ENCODE measurements at places on chromosomes 7 and 10. TPM values are rescaled to one million over a fixed set of nuclear protein-coding genes. Genes with fewer than 3 reads are reported as not detected.

PTN gene
- total RNA-seq: 19.5 TPM

GRCh38 chr7:96531331-96531730, 178.3 kb downstream of the SEM1 start:
- DNase-seq: no peak

GRCh38 chr10:132319853-132320653, 11.9 kb upstream of the LRRC27 start:
- peak; percentile 84 for DNase-seq

DNA sequence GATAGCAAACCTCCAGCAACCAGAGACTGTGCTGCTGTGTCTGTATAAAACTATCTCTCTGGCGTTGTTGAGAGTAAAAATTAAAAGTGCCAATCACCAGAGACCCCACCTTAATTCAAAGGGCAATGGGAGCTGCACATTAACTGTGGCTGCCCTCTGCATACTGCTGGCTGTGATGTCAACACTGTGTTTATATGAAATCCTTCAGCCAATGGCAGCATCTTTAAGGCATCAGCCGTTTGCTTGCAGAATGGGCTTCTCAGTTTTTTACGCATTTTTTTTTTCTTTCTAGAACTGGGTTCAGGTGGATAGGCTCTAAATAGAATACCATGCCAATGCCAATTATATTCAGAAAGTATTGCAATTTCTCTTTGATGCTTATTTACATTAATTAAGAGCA, 47.7 kb downstream of the CHN2 start:
- no peak for DNase-seq

DNA sequence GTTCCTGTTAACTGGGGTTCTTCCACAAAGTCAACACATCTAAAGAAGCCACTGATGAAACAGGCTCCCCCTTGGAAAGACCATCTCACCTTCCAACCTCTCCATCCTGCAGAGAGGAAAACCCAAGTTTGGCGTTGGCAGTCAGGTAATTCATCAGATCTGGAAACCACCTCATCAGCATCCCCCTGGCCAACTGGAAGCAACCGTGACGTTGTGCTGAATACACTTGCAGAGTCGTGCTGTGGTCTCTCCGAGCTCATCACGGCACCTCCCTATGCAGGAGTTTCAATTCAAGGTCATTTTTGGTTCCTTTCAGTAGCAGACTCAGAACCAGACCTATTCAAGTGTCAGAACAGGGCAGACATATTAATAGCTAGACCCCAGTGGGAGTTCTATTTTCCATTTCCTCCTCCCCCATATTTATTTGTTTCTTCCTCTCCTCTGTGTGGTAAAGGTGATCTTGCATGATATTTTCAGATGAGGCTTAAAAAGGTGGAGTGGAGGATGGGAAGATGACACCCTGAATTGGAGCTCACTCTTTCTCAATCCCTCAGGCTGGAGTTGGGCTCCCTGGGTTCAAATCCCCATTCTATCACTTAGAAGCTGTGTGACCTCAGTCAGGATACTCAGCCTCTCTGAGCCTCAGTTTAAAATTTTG, 149.1 kb upstream of the ADO start:
- no peak for DNase-seq

DNA sequence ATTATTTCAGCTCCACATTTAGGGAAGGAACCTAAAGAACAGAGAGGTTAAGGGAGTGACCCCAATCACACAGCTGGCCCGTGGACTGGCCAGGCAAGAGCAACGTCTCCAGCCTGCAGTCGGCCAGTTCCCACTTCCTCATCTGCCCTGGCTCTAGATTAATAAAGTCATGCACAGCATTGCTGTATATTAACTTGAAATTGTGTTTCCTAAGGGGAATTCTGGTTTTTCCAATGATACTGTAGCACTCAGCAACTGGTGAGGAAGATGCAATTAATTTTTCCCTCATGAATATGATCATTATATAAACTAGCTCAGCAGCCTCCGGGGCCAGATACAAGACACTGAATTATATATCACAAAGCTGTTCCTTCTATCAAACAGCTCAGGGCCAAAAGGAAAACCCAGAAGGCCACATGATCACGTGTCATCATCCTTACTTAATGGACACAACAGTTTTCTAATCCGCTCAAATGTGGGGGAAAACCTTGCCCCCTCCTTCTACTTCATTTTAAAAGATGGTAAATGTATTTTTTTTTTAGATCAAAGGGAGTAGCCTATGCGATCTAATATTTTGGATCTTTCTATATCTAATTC, 295.3 kb upstream of the PRKCQ start:
- no peak for DNase-seq

- DNase-seq: peak; percentile 99
Observed at GRCh38 chr7:81684514-81685269, 85.2 kb downstream of the HGF start.
